Urothelium cell line (cell line): ENCODE measurements at places on chromosomes 2 and 18.

DNA sequence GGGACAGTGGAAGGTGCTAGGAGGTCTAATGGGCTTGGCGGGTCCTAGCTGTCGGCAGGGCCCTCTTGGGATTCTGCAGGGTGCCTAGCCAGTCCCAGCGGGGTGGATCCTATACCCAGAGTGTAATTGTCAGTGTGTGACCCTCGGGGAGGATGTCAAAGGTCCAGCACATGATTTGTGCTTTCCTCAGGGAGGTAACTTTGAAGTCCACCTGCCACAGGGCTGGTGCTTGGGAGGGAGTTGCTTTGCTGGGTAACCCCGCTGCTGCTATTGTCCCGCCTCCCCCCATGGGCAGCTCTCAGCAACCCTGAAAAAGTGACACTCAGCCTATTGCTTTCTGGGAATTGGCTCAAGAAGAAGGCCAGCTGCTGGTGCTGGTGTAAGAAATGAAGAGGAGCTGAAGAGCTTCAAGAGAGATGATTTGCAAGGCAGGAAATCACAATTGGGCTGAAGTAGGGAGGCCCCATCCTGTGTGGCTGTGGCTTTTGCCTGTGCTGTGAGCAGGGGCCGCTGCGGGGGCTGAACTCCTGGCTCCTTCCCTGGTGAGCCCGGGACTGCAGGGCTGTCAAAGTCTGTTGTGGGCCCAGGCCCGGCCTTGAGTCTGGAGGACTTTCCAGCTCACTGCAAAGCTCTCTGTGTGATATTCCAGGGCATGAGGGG lies 36.4 kb downstream of the EMILIN2 start:
- DNase-seq = no peak

GRCh38 chr2:109522063-109522374 lies 91.7 kb downstream of the SEPTIN10 start:
- no peak for DNase-seq

- no peak for DNase-seq
Measured at GRCh38 chr2:157744571-157745076, 116.0 kb upstream of the ACVR1C start.

GRCh38 chr2:102350137-102350793 lies 5.3 kb upstream of the IL18R1 start:
- DNase-seq = no peak

DNA sequence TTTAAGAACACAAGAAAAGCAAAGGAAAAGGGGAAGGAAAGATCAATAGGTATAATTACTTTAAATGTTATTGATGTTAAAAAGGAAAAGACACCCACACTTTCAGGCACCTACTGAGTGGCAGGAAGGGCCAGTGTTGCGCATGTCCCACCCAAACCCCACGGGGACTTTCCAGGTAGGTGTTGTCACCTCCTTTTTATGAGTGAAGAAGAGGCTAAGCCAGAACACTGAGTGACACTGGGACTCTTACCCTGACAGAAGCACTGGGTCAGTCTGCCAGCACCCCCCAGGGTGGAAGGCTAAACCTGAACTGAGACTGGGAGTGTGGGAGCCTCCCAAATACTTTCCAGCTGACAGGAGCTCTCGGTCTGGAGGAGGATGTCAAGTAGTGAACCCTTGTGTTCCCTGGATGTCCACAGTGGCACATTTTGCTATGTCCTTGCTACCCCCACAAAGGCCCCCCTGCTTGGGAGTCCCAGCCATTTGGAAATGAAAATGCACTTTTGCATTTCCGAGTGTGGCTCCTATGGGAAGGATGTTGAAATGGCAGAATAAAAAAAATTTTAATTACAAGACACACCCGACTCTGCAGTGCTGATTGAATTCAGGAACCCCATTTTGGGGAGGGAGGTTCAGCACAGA lies 90.9 kb upstream of the SMAD2 start:
- no peak for DNase-seq

GRCh38 chr2:174902506-174903263 lies 102.5 kb downstream of the CHN1 start:
- DNase-seq = no peak

GRCh38 chr2:120379916-120380893 lies 34.3 kb downstream of the INHBB start:
- DNase-seq = no peak

- DNase-seq = no peak
Measured at GRCh38 chr2:42712934-42713333, 51.0 kb downstream of the OXER1 start.

DNA sequence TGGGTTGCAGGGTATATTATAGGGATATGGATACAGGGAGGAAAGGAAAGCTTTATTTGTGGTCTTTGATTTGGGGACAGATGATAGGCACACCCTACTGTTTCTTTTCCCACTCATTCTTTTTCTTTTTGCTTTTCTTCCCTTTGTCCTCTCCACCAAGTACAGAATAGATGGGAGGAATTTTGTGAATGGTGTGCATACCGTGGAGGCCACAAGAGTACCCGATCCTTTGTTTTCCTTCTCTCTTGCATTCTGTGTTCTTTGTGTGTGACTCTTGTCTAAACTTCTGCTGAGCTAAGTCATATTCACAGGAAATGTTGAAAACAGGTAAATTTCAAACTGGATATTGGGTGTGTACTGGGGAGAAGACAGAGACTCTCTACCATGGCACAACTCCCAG lies 321.4 kb upstream of the SLC8A1 start:
- DNase-seq = no peak

DNA sequence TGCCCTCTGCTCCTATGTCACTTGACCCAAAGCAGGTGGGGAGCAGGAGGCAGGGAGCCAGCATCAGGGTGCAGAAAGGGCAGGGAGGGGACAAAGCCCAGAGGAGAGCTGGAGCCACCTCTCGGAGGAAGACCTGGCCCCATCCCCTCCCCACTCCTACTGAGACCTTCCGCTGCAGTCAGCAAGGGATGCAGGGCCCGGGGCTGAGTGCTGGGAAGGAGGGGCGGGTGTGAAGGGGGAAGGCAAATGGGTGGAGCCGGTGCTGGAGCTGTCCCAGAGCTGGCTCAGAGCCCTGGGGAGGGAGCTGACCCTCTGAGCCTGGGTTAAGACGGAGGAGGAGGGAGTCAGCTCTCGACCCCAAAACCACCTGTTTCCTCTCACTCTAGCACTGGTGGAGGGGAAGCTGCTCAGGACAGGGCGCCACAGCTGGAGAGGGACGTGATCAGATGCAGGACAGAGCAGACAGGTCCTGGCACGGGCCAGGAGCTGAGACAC lies 33.8 kb downstream of the HS1BP3 start:
- peak; percentile 49 for DNase-seq

DNA sequence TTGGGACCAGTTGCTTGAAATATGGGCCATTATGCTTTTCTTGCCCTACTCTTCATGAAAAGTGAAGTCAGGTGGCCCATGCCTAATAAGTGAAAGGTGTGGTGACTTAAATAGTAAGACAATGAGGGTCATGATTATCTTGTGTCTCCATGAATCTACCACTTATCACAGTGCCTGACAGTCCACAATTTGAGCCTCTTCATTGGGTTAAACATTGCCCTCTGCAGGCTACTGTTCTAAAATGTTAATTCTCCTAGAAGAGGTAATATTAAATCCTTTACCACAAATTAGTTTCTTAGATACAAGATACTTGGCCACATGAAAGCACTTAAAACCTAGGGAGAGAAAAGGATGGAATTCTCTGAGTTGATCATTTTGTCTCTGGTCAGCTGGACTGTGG lies 4.0 kb downstream of the EGR4 start:
- no peak for DNase-seq

DNA sequence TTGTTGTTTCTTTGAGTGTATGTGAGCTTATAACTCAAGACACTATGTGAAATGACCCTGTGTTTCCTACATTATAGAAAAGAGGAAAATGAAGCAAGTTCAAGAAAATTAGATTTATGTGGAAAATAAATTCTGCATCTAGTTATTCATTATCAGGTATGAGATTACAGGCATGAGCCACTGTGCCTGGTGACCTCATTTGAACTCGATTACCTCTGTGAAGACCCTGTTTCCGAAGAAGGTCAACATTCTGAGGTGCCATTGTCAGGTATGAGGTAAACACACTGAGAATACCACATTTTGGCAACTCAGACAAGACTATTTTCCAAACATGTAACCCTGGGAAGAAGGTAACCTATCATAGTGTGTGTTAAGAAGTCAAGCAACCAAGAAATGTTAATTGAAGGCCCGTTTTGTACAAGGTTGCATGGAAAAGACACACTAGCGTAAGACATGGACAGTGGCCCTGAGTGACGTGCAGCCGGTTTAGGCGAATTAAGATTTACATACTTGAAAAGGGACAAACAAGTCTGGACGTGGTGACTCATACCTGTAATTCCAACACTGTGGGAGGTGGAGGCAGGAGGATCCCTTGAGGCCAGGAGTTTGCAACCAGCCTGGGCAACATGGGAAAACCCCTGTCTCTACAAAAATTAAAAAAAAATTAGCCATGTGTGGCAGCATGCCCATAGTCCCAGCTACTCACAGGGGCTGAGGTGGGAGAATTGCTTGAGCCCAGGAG lies 186.6 kb downstream of the NEDD4L start:
- DNase-seq = no peak

DNA sequence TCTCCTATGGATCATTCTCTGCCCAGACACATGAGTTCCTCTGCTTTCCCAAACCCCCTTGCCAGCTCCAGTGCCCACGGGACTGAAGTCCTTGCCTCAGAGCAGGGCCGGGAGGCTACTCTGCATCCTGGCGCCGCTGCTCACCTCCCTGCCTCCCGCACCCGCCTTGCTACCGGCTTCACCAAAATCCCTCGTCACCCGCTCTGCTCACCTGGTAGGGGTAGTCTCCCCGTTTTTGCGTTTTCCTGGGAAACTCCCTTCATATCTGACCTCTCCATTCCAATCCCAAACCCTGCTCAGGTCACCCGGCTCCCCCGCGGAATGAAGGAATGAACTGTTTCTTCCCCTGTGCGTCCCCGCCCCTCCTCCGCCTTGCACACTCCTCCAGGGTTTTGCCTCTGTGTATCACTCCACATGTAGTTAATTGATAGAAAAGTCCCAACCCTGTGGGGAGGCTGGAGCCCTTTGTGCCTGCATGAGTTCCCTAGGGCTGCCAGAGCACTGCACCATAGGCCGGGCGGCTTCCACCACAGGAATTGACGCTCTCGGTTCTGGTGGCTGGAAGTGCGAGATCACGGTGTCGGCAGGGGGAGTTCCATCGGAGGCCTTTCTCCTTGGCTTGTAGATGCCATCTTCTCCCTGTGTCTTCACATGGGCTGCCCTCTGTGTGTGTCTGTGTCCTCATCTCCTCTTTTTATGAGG lies 2.0 kb upstream of the DGKD start:
- DNase-seq = no peak

GRCh38 chr18:51132256-51132935 lies 65.1 kb downstream of the MEX3C start:
- no peak for DNase-seq
